Suprapubic skin (tissue), 4 donors: ENCODE measurements at places on chromosomes 2 and 18. TPM values are rescaled to one million over a fixed set of nuclear protein-coding genes. Genes with fewer than 3 reads are reported as not detected.

DNA sequence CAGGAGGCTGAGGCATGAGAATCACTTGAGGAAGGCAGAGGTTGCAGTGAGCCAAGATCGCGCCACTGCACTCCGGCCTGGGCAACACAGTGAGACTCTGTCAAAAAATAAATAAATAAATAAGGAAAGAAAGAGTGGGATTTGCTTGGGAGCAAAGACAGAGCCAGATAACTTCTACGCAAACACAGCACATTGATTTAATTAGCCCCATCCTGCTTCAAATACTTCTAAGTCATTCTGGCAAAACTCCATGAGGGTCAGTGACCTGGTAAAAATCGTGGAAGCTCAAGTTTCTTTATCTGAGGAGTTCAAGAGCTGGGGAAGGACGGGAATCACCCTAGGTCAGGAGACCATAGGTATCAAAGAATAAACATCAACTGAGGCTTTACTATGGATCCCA is 70.6 kb upstream of the TCF7L1 start:
- no peaks in the 10 kb centered on the region for H3K27me3 ChIP-seq
- no peak overlapping the region for H3K27ac ChIP-seq
- no peaks in the 10 kb centered on the region for H3K36me3 ChIP-seq
- no peak for DNase-seq
- H3K4me1 ChIP-seq: peaks cover 14% of the 10 kb centered on the region

DNA sequence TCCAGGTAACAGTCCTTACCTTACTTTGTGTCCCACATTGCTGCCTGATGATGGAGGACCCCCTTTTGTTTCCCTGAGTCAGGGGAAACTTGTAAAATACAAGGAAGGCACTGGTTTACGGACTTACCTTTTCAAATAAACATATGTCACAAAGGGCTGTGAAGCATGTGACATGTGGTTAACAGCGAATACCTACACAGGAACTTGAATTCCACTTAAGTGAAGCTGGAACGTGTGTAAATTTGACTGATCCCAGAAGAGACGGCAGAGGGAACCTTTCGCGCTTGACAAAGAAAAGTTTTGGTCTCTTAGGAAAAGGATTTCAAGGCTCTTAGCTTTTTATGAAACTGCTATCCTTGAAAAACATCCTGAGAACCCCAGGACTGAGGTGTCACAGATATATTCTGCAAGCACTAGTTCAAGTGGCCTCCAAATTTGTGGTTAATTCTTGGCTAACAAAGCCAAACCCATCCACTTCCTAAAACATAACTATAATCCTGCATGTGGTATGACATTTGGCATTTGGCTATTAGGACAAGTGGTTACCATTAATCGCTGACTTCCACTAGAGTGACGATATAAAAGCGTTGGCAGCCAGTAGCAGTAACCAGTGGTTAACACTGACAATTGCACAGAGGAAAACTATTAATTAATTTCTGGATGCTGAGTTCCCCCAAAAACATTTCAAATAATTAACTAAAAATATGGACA is 55.6 kb downstream of the ITGB6 start:
- no peak overlapping the region for H3K4me3 ChIP-seq
- DNase-seq: no peak
- H3K36me3 ChIP-seq: no peaks in the 10 kb centered on the region
- no peaks in the 10 kb centered on the region for H3K27me3 ChIP-seq
- no peak overlapping the region for H3K27ac ChIP-seq

DNA sequence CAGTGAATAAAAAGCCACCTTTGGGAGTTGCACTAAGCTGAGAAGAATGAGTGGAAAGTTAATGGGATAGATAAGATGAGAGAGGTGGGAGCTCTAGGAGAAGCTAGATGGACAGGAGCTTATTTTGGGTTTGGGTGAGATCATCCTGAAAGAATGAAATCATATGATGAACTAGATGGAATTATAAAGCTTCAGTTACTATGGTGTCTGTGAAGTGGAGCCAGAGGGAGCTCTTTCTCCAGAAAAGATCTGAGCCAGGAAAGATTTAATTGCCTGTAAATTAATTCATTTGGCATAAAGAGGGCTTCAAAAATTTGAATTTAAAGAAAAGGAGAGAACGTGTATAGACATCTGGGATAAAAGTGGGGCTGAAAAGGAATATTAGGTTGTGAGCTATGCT is 10.3 kb downstream of the DNAH6 start:
- H3K4me3 ChIP-seq: no peak overlapping the region
- no peak for DNase-seq
- H3K27me3 ChIP-seq: no peaks in the 10 kb centered on the region
- H3K27ac ChIP-seq: no peak overlapping the region

DNA sequence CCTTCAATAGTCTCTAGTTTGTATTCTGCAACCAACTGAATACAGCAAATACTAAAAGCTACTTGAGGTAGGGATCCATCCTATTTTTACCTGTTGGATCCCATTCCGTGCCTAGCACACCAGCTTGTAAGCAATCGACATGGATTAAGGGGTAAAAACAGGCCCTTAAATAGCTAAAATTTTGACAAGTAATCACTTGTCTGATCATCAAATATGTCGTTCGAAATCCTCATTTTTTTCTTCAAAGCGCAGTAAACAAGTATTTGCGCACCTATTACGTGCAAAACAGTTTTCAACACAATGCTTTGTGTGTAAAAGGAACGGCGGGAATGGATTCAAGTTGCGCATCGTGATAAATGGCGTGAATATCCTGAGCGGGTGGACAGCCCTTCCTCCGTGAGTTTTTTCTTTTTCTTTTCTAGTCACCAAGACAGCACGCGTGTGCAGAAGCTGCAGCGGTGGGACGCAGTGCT is 1.4 kb upstream of the ACVR2A start:
- no peaks in the 10 kb centered on the region for H3K36me3 ChIP-seq
- peaks cover 42% of the 10 kb centered on the region for H3K4me1 ChIP-seq
- DNase-seq: no peak

DNA sequence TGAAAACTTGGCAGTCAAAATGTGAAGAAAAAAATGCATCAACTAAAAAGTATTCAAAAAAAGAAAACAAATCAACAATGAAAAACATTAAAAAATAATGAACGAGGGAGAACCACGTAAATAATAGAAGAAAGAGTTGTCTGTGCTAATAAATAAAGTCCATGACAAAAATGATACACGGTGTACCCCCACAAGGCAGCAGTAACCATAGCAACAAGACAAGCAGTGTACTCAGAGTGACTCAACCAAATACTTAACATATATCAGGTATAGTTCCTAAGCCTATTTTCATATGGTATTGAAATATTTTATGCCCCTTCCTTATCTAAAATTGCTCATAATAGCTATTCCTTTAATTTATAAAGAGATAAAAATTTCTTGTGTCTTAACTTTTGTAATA is 162.3 kb upstream of the TMEM200C start:
- H3K27me3 ChIP-seq: no peaks in the 10 kb centered on the region
- no peaks in the 10 kb centered on the region for H3K4me1 ChIP-seq
- H3K36me3 ChIP-seq: no peaks in the 10 kb centered on the region
- H3K27ac ChIP-seq: no peak overlapping the region
- no peak overlapping the region for H3K4me3 ChIP-seq

Gene PAX3
- total RNA-seq: 6.1 TPM

Gene ZNF804A
- total RNA-seq: 1.0 TPM
